Transverse colon (tissue), 4 donors: ENCODE measurements at places on chromosomes 12 and 14. TPM values are rescaled to one million over a fixed set of nuclear protein-coding genes. Genes with fewer than 3 reads are reported as not detected.
A peak's percentile ranks its signal among the peaks of the same experiment; 100 is the strongest.

The KLRB1 gene
- total RNA-seq, result not detected

The NRL gene
- not detected for total RNA-seq

The SLC16A7 gene
- total RNA-seq, result 29.9 TPM

The CAPZA3 gene
- total RNA-seq, result not detected

The ANO4 gene
- total RNA-seq, result not detected

The AICDA gene
- not detected for total RNA-seq

The RNASE2 gene
- total RNA-seq, result not detected

The SPTB gene
- 0.37 TPM for total RNA-seq

The KRT1 gene
- not detected for total RNA-seq

The TUBA1B gene
- total RNA-seq, result 345 TPM

The SERPINA3 gene
- total RNA-seq, result 72.7 TPM

The SIX1 gene
- total RNA-seq, result not detected

- DNase-seq, result no peak
- no peaks in the 10 kb centered on the region for H3K4me1 ChIP-seq
- H3K36me3 ChIP-seq, result no peaks in the 10 kb centered on the region
- no peak overlapping the region for H3K27ac ChIP-seq
- no peak overlapping the region for H3K4me3 ChIP-seq
Observed at GRCh38 chr14:56460469-56460868, 119.1 kb upstream of the TMEM260 start.

- H3K4me3 ChIP-seq, result no peak overlapping the region
- H3K4me1 ChIP-seq, result no peaks in the 10 kb centered on the region
- no peak overlapping the region for H3K27ac ChIP-seq
- H3K36me3 ChIP-seq, result no peaks in the 10 kb centered on the region
- no peak for DNase-seq
Observed at GRCh38 chr14:70237710-70238109, 49.0 kb upstream of the SLC8A3 start.

DNA sequence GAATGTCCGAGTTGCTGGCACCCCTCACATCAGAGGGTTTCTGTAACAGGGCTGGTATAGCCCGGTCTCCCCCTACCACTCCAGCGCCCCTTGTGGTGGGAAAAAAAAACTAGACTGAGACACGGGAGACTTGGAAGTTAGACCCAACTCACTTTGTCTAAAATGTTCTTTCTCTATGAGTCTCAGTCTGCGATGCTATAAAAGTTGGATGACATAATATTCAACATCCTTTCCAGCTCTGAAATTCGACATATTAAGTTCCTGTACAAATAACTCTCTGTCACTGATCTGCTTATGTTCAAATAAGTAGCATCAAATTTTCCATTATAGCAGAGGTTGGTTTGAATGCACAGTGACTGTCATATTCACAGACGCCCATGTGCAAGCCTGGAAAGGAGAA is 25.7 kb upstream of the TC2N start:
- DNase-seq, result no peak
- no peaks in the 10 kb centered on the region for H3K27me3 ChIP-seq
- no peaks in the 10 kb centered on the region for H3K36me3 ChIP-seq
- H3K4me1 ChIP-seq, result peaks cover 23% of the 10 kb centered on the region
- H3K4me3 ChIP-seq, result no peak overlapping the region
- peak overlapping the region; percentile 20 for H3K27ac ChIP-seq

DNA sequence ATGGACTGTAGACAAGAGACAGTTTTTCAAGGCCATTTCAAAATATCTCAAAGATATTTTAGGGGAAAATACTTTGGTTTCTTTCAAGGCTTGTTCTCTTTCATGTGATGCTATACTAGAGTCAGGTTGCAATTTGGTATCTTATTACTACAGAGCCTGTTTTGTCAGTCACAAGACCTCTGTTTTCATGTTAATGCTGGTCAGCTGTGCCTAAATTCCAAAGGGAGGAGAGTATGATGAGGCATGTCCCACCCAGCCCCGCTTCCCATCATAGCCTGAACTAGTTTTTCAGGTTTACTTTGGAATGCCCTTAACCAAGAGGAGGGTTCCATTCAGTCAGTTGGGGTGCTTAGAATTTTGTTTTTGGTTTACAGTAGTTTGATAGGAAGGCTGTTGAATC is 52.6 kb downstream of the GPHB5 start:
- no peak overlapping the region for H3K27ac ChIP-seq
- H3K36me3 ChIP-seq, result no peaks in the 10 kb centered on the region
- H3K4me1 ChIP-seq, result no peaks in the 10 kb centered on the region
- H3K27me3 ChIP-seq, result no peaks in the 10 kb centered on the region
- H3K4me3 ChIP-seq, result no peak overlapping the region

GRCh38 chr12:102501773-102502172 is 21.4 kb upstream of the IGF1 start:
- no peak overlapping the region for H3K4me3 ChIP-seq
- no peaks in the 10 kb centered on the region for H3K27me3 ChIP-seq
- H3K4me1 ChIP-seq, result no peaks in the 10 kb centered on the region
- no peak for DNase-seq

GRCh38 chr14:60773558-60773957 is 39.0 kb downstream of the MNAT1 start:
- no peak overlapping the region for H3K4me3 ChIP-seq
- no peak for DNase-seq
- H3K27me3 ChIP-seq, result no peaks in the 10 kb centered on the region
- no peaks in the 10 kb centered on the region for H3K36me3 ChIP-seq

GRCh38 chr12:49502590-49502989 is 36.2 kb upstream of the KCNH3 start:
- DNase-seq, result no peak
- no peaks in the 10 kb centered on the region for H3K4me1 ChIP-seq
- no peak overlapping the region for H3K27ac ChIP-seq
- no peak overlapping the region for H3K4me3 ChIP-seq

DNA sequence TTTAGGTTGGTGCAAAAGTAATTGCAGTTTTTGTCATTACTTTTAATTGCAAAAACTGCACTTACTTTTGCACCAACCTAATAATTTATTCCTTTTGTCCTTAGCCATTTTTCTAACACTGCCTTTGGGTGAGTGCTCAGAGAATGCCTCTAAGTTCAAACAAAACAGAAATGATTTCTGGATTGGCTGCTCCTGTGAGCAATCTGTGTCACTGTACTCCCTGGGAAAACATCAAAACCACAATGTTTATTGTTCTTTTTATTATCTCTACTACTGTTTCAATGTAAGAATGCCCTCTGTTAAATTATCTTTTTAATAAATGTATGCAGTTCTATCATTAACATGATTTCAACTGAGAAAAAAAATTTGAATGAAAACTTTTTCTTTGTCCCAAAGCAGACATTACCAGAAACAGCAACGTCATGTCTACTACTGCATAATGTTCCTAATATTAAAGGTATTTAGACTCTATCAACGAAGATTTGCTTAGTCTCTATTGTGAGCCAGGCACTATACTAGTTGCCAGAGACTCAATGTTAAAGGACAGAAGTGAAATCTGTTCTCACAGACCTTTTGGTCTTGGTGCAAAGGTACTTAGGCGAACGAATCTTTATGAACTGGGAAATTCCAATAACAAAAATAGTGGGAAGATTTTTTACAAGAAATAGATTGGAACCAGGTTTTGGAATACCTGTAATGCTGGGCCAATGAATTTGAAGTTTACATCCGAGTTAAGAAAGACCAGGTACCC is 6.2 kb downstream of the SLC41A2 start:
- H3K27me3 ChIP-seq, result no peaks in the 10 kb centered on the region
- no peaks in the 10 kb centered on the region for H3K36me3 ChIP-seq
- no peak for DNase-seq
- peak overlapping the region; percentile 80 for H3K27ac ChIP-seq
- peaks cover 42% of the 10 kb centered on the region for H3K4me1 ChIP-seq

- DNase-seq, result no peak
- H3K4me1 ChIP-seq, result no peaks in the 10 kb centered on the region
- no peak overlapping the region for H3K4me3 ChIP-seq
- H3K27ac ChIP-seq, result no peak overlapping the region
- no peaks in the 10 kb centered on the region for H3K36me3 ChIP-seq
Observed at GRCh38 chr14:85178864-85179263, 351.1 kb upstream of the FLRT2 start.

- peak overlapping the region; percentile 84 for H3K27ac ChIP-seq
- no peak overlapping the region for H3K4me3 ChIP-seq
- H3K36me3 ChIP-seq, result no peaks in the 10 kb centered on the region
- H3K27me3 ChIP-seq, result no peaks in the 10 kb centered on the region
- no peak for DNase-seq
- H3K4me1 ChIP-seq, result peaks cover 11% of the 10 kb centered on the region
Observed at GRCh38 chr12:1970331-1970900, 33.8 kb downstream of the DCP1B start.

GRCh38 chr12:24152270-24152669 is 202.8 kb upstream of the SOX5 start:
- no peaks in the 10 kb centered on the region for H3K27me3 ChIP-seq
- H3K4me1 ChIP-seq, result no peaks in the 10 kb centered on the region
- no peak overlapping the region for H3K27ac ChIP-seq

GRCh38 chr12:8031872-8032241 is 659 bp upstream of the FOXJ2 start:
- no peaks in the 10 kb centered on the region for H3K27me3 ChIP-seq
- H3K4me1 ChIP-seq, result peaks cover 45% of the 10 kb centered on the region
- peak overlapping the region; percentile 86 for H3K4me3 ChIP-seq
- peak overlapping the region; percentile 94 for H3K27ac ChIP-seq
- H3K36me3 ChIP-seq, result no peaks in the 10 kb centered on the region

DNA sequence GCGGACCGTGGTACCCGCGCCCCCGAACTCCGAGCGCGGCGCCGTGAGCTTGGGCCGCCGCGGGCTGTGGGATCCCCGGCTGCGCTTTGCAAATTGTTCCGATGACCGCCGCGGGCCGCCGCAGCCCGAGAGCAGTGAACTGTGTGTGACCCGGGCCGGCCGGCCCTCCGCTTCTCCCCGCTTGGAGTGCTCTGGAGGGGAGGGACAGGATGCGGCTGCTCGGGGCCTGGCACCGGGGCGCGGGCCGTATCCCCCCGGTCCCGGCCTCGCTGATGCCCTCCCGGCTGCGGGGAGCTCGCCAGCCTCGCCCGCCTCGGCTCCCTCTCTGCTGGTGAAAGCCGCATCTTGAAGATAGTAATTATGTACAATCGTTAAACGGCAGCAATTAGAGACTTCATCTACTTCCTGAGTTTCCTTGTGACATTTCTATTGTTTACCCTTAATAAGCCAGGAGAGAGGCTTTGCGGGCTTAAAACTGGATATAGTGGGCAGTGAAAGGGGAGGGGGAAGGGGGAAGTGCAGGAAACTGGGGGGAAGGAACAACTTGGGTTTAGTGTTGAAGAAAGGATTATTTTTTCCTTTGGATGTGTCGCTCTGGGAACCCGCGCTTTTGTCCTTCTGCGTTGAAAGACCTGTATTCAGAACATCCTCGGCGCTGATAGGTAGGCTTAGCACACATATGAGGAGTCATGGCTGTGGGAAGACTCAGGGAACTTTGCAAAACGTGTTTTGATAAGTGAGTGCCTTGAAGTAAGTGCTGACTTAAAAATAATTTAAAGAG is 1.2 kb downstream of the PELI2 start:
- H3K36me3 ChIP-seq, result no peaks in the 10 kb centered on the region
- peak; percentile 37 for DNase-seq
- peak overlapping the region; percentile 78 for H3K4me3 ChIP-seq
- peaks cover 45% of the 10 kb centered on the region for H3K4me1 ChIP-seq
- H3K27ac ChIP-seq, result peak overlapping the region; percentile 94

- H3K27me3 ChIP-seq, result no peaks in the 10 kb centered on the region
- H3K36me3 ChIP-seq, result no peaks in the 10 kb centered on the region
- no peak overlapping the region for H3K27ac ChIP-seq
- H3K4me3 ChIP-seq, result no peak overlapping the region
- H3K4me1 ChIP-seq, result no peaks in the 10 kb centered on the region
- DNase-seq, result no peak
Observed at GRCh38 chr12:78914859-78915331, 50.3 kb downstream of the SYT1 start.

DNA sequence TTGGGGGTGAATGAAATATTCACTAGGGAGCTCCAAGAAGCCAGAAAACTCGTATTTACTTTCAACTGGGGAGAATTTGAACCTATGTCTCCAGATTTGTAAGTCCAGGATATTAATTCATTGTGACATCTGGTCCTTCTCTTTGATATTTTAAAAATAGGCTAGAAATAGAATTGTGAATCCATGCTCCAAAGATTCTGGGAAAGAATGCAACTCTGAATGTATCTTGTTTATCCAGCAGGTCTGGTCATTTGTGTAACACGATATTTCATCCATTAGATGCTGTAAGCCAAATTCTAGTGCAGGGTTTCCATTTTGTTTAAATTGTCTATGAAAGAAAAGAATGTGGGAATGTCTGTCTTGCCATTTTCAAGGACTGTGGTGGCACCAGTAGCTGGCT is 334.7 kb downstream of the BMP4 start:
- no peaks in the 10 kb centered on the region for H3K4me1 ChIP-seq
- H3K27me3 ChIP-seq, result no peaks in the 10 kb centered on the region
- H3K4me3 ChIP-seq, result no peak overlapping the region
- H3K27ac ChIP-seq, result no peak overlapping the region
- H3K36me3 ChIP-seq, result no peaks in the 10 kb centered on the region
- DNase-seq, result no peak

DNA sequence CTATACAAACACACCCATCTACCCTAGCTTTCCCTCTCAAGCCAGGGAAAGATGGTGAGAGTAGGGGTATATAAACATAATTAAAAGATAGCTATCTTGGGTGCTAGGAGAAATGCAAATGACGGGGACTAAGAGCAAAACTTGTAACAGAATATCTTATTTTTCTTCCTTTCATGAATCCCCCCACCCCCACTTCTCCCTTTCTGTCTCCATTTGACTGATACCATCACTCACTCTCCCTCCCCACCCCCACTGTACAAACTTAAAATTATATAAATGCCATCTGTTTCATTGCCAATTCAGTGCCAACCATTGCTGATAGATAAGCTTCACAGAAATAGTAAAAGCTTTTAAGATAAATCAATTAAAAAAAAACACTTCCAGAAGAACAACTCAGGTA is 268.6 kb downstream of the SLC6A15 start:
- H3K4me1 ChIP-seq, result no peaks in the 10 kb centered on the region
- no peaks in the 10 kb centered on the region for H3K36me3 ChIP-seq
- H3K27me3 ChIP-seq, result no peaks in the 10 kb centered on the region
- H3K4me3 ChIP-seq, result no peak overlapping the region

- no peaks in the 10 kb centered on the region for H3K27me3 ChIP-seq
- no peaks in the 10 kb centered on the region for H3K36me3 ChIP-seq
- H3K4me1 ChIP-seq, result no peaks in the 10 kb centered on the region
- H3K4me3 ChIP-seq, result peak overlapping the region; percentile 97
- DNase-seq, result no peak
- H3K27ac ChIP-seq, result no peak overlapping the region
Observed at GRCh38 chr12:103834942-103835341, 6.1 kb downstream of the NT5DC3 start.
